ENCODE measurements at places on chromosomes 1 and 21. TPM values are rescaled to one million over a fixed set of nuclear protein-coding genes. Genes with fewer than 3 reads are reported as not detected.

Gene AADACL4
- total RNA-seq, result not detected

Gene LYPD8
- total RNA-seq, result 1.2 TPM

Gene FAM163A
- not detected for total RNA-seq

Gene TNFRSF4
- total RNA-seq, result 0.35 TPM

Gene UBE2U
- total RNA-seq, result not detected

Data from mammary epithelial cell (primary cell).